AG20443 (cell line): ENCODE measurements at places on chromosomes 1 and 21.

- peak; percentile 34 for DNase-seq
Measured at GRCh38 chr1:154626456-154627256, 18.7 kb upstream of the ADAR start.

DNA sequence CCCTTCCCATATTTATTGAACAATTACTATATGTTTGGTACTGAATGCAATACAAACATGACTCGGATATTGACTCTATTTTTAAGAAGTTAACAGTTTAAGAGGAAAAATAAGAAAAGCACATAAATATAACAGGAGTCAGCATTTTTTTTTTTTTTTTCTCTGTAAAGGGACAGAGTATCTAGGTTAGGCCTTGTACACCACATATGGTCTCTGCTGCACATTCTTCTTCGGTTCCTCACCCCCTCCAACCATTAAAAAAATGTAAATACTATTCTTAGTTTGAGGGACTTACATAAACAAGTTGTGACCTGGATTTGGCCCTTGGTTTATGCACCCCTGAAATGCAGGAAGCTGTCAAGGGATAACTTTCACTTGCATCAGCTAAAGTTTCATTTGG is 40.4 kb downstream of the PHC2 start:
- no peak for DNase-seq

DNA sequence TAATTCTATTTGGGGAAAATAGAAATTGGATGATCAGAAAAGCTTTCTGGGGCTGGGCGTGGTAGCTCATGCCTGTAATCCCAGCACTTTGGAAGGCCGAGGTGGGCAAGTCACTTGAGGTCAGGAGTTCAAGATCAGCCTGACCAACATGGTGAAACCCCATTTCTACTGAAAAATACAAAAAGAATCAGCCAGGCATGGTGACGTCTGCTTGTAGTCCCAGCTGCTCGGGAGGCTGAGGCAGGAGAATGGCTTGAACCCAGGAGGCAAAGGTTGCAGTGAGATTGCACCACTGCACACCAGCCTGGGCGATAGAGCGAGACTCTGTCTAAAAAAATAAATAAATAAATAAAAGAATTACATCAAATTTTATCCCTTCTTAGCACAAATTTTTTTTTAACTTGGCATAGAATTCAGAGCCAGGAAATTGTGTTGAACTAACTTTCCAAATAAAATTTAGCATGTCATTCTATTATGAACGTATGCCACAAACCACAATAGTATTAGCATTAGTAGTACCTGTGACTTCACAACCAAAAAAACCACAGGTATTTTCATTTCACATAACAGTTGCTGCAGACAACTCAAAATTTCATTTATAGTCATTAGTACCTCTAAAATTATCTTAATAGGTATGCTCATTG is 4.5 kb upstream of the ANKRD13C start:
- peak; percentile 11 for DNase-seq

GRCh38 chr1:210815641-210816550 is 318.1 kb downstream of the KCNH1 start:
- DNase-seq, result no peak

DNA sequence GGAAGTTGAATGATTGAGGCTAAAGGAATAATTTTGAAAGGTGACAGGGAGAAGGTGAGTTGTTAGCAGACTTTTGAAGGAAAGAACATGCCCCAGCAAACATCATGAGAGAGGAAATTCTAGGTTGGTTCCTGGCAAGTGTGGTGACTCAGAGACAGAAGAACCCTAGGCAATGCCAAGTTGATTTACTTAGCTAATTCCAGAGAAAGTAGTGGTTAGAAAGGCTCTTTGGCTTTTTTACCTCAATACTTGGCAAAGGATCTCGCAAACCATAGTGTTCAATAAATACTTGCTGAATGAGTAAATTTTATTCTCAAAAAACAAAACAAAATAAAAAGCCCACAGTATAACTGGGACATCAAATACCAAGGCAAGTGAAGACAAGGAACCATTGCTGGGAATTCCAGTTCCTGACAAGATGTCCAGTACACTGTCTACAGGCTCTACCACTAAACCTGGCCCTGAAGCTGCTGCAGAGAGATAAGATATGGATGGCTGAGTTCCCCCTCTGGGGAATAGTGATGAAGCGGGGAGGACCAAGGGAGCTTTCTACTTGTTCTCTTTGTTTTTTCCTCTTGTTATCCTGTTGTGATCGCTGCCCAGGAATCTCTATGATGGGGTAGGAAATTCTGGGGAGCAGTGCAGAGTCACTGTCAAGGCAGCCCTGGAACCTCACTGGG is 48.2 kb downstream of the IL12RB2 start:
- peak; percentile 71 for DNase-seq

DNA sequence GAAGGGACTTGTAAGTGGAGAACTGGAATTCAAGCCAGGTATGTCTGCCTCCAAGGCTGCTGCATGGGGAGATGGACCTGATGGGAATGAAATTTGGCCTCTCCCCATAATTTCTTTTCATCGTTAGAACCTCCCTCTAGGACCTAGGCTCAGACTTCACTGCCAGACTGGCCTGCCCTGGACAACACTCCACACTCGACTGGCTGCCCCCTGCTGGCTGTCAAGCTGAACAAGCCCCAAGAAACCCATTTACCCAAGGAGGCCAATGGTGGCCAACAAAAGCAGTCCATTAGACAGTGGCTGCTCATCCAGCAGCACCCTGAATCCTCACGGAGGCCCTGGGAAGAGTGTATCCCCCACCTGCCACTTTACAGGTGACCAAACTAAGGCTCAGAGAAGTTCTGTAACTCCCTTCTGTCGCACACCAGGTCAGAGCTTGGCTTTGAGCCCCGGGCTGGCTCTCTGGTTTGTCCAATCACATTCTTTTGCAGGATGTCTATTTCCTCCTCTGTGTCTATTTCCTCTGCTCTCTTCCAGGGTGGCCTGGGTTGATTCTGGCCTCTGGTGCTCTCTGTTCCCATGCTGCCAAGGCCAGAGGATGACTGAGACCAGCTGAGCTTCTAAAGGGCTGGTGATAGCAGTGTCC is 3.8 kb downstream of the RNF186 start:
- peak; percentile 72 for DNase-seq

- DNase-seq, result no peak
Measured at GRCh38 chr21:38356883-38357625, 100.3 kb downstream of the KCNJ15 start.

GRCh38 chr1:111814642-111815041 is 58.9 kb downstream of the DDX20 start:
- DNase-seq, result no peak

- no peak for DNase-seq
Measured at GRCh38 chr1:225658041-225658440, 5.1 kb upstream of the ENAH start.

DNA sequence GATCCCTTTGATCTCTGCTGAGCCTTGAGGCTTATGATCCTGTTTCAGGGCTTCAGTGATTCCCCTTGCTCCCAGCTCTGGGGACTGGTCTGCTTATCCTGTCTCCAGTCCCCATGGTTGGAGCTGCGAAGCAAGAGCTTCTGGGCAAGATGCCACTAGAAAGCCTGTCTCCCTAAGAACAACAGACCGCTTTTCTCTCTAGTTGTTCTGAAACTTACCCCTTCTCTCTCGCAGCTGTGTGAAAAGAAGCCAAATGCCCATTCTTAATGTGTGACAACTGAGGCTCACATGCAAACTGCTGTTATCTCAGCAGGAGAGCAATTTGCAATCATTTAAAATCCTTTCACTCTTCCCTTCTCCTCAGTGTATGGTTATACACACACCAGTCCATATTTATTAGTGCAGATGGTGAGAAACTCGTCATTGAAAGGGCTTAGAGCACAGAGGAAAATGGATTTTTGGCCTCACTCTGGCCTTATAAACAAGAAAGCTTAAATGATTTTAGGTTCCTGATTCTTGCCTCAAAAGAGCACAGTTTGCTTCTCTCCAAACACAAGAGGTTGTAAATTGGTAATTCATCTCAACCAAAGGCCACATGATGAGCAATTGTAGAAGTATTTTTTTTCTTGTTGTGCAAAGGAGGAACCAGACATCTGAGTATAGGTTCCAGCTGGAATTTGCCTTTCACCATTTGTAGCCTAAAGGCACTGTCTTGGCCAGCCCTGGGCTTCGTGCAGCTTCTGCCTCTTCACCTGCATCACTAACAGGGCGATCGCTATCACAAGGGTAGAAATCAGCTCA is 179.2 kb upstream of the LMO4 start:
- peak; percentile 72 for DNase-seq

DNA sequence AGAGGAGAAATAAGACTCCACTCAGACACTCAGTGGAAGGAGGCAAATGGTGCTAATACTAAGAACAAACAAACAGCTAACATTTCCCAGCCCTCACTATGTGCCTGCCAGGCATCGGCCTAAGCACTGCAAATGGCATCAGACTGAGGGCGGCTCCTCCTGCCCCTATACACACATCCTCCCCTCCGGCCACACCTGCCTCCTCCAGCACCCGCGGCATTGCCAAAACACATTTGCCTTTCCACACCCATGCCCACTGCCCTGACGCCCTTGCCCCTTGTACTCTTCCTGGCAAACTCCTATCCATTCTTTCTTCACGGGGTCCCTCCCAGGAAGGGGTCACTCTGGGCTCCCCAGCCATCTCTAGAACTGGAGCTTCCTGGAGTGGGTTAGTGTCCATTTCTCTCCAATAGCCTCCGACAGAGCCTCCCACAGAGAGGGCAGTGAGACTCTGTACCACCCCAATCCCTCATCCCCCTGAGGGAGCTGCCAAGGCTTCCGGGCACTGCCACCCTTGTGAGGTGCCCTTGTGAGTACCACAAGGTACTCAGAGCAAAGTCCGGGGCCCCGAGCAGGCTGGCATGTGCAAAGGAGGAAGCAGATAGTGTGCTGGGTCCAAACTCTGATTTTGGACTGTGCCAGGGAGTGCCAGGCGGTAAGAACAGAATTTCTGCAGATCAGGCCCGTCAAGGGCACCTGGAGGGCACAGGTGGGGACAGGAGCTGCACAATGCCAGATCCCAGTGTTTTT is 959 bp downstream of the AKR7A3 start:
- DNase-seq, result no peak

GRCh38 chr21:39924577-39925308 is 57.5 kb downstream of the PCP4 start:
- DNase-seq, result no peak

GRCh38 chr1:17218939-17219338 is 14.0 kb downstream of the PADI1 start:
- DNase-seq, result no peak

DNA sequence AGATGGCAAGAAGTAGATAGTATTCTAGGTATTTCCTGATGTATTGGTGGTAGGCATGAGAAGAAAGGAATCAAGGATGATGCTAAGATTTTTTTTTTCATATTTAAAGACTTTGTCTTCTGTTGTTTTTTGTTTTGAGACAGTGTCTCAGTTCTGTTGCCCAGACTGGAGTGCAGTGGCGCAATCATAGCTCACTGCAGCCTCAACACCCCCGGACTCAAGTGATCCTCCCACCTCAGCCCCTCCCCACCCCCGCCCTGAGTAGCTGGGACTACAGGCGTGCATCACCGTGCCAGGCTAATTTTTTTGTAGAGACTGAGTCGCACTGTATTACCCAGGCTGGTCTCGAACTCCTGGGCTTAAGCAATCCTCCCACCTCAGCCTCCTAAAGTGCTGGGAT is 2.8 kb upstream of the CAPZB start:
- DNase-seq, result no peak

DNA sequence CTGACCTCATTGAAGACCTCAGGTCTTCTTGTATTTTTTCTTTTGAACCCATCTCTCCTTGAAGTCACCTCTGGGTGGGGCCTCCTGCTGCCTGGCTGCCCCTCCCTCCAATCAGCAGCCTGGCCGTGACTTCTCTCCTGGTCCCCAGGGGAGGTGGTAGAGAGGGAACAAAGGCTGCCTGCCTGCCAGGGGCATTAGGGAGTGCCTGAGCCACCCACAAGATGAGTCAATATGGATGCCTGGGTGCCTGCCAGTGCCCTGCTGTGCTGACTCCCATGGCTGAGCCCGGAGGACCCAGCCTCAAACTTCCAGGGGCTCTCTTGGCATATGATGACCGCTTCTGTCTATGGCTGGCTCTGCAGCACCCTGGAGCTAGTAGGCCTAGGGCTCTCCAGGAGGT is 5.3 kb upstream of the CDCP2 start:
- DNase-seq, result no peak

- DNase-seq, result no peak
Measured at GRCh38 chr1:195876792-195877191, 731.4 kb downstream of the KCNT2 start.

DNA sequence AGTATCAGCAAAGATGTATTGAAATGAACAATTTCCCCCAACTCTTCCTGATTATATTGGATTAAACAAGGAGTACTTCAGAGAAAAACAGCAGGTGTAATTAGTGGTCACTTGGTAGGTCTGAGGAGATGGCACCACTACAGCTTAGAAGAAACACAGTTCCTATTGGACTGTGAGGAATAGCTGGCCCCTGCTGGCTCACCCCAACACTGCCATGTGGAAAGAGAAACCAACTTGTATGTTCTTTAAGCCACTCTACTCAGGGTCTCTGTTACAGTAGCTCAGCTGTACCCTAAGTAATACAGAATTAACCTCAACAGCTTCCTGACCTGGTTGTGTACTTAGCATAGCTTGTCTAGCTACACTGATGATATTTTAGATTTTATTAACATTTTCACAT is 26.5 kb upstream of the MTR start:
- no peak for DNase-seq

DNA sequence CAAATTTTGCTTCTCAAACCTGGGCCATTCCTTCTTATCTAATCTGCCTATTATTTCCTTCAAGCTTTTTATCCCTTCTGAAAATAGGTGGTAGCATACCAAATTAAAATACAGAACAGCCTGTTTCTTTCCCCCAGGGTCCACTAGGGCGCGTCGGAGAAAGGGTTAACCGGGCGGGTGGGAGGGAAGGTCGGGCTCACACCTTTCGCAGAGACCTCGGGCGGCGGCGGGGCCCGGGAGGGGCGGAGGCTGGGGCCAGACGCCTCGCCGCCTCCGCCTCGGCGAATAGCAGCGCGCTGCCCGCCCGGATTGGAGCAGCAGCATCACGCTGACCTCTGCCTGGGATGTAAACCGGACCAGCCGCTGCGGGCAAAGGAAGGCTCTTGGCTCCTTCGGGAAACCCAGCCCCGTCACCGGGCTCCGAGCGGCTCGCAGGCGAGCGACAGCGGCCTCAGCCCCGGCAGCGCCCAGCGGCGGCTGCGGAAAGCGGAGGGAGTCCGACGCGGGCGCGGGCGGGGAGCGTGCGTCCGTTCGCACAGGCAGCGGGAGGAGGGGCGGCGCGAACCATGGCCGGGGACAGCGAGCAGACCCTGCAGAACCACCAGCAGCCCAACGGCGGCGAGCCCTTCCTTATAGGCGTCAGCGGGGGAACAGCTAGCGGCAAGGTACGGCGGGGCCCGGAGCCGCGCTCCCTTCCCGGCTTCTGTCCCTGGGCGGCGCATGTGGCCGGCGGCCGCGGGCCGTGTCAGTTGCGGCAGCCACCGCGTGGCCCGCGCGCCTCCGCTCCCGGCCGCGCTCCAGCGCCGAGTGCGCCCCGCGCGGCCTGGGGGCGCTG is at the start of gene UCK2:
Gene UCK2 (plus strand): TSS at position 347 of the 835 bp plus-strand sequence. CDS start 220 bp downstream, at position 567.
- DNase-seq, result peak; percentile 94

GRCh38 chr1:164667600-164667999 is 108.6 kb downstream of the PBX1 start:
- no peak for DNase-seq

- no peak for DNase-seq
Measured at GRCh38 chr21:32372755-32373154, 20.1 kb downstream of the URB1 start.

DNA sequence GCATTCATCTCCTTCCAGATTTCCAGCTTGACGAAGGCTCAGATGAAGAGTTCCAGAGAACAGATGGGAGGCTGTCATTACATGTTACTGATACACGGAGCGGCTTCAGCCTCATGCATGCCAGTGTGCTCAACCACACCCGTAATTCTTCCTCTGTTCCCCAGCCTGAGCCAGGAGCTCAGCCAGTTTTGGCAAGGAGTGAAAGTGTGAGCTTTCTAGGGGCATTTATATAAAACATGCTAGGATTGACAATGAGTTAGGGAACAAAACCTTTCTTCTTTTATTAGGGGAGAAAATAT is 290.4 kb upstream of the PLXNA2 start:
- no peak for DNase-seq
